CD8-positive, alpha-beta T cell (primary cell): ENCODE measurements at places on chromosomes 1 and 21.

- no peak for DNase-seq
Observed at GRCh38 chr1:3359756-3360440, 94.6 kb upstream of the ARHGEF16 start.

DNA sequence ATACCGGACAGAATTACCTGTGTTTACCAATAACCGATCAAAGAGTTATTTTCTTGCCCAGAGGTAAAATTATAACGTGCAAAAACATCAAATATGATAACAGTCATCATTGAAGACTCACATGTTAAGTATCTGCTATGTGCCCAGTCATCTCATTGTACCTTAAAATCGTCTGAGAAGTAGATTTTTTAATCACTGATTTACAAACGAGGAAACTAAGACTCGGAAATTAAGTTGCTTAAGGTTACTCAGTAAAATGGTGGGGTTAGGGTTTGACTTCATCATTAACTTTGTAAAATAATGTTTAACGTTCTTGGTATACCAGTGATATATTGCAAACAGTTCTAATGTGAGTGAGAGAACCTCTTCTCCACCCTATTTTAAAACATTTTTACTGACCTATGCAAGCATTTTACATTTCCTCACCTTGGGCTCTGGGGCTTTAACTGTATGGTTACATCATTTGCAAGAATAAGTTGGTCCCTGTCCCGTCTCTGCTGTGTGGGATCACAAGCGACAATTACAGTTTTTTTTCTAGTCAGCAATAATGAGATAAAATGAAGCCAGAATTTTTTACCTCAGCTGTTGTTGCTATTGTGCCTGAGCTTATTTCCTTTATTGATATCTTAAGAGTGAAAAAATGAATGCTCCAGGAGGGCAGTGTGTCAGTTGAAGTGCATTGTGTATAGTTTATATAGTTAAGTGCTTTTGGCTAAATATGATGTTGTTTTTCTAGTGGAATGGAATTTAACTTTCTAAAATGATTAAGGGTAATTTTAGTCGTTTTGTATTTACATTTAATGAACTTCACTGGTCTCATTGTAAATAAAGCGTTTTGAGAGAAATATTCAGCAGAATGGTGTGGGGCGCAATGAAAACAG is 2.7 kb downstream of the RPRD2 start:
- DNase-seq, result no peak

GRCh38 chr21:16676391-16676790 is 836.5 kb upstream of the CXADR start:
- no peak for DNase-seq

GRCh38 chr21:26388731-26389231 is 184.3 kb downstream of the CYYR1 start:
- no peak for DNase-seq
